ENCODE measurements at places on chromosomes 16 and 17.
A peak's percentile ranks its signal among the peaks of the same experiment; 100 is the strongest.

DNA sequence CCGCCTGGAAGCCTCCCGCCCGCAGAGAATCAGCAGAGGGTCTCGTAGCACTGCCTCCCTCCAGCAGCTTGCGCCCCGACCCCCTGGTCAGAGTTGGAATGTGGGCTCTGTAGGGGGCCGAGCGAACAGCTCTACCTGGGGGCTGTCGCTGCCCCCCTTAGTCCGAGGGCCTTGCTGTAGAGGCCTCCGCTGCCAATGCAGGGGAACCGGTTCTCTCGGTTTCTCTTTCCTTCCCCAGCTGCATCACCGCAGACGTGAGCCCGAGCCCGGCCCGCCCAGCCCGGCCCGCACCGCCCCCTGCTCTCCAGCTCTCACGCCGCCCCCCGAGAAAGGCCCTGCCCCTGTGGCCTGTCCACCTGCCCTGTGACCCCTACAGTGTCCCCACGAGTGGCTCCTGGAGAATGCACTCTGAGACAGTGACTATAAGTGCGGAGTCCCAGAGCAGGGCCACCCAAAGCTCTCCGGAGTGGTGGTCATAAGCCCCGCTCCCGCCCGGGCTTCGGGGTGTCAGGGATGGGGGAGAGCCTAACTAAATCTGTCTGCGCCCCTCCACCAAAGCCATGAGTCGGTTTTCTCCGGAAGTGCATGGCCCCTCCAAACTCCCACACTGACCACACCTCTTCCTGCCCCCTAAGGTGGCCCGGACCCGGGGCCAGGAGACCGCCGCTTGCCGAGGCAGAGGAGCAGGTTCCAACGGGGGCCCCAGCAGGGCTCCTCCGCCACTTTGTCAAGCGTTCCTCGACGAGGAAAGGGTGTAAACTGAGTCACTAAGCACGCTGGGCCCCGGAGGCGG is 1.7 kb downstream of the ARHGAP27 start:
- no peak for DNase-seq

DNA sequence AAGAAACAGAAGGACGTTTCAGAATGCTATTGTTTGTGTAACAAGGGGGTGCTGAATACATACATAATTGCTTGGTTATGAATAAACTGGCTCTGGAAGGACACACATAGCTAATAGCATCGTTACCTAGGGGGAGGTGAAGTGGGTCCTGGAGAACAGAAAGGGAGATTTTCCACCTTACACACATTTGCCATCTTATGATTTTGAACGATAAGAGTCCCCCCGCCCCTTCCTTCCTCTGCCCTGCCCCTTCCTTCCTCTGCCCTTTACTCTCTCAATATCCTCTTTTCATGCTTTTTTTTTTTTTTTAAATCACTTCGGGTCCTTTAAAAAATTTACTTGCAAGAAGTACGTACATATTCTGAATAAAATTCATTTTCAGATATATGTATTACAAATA is 902 bp upstream of the DHRS7B start:
- DNase-seq: no peak

DNA sequence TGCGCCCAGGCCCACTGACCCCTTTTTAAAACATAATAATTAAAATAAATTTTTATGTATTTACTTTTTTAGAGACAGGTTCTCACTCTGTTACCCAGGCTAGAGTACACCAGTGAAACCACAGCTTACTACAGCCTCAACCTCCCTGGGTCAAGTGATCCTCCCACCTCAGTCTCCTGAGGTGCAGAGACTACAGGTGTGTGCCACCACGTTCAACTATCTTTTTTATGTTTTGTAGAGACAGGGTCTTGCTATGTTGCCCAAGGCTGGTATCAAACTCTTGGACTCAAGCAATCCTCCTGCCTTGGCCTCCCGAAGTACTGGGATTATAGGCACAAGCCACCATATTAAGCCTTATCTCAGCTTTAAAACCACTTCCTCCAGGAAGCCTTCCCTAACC is 56.1 kb upstream of the BCAR1 start:
- no peak for DNase-seq

- DNase-seq: no peak
Observed at GRCh38 chr17:48639982-48640857, 14.1 kb upstream of the HOXB9 start.

GRCh38 chr17:49926886-49927285 is 42.1 kb upstream of the DLX4 start:
- no peak for DNase-seq

DNA sequence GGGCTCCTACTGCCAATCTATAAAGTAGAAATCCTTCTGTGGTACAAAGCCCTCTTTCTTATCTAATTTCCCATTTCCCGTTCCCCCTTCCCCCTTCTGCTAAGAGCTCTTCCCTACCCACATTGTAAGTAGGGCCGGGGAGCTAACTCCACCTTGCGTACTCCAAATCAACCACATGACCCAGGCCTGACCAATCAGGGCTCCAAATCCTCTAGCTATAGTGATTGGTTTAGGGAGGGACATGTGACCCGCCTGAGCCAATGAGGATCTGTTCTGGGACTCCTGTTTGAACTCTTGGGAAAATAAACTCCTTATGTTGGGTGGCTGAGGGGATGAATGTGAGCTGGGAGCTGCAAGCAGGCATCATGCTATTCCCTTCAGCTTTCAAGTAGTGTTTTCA is 40.9 kb upstream of the MEOX1 start:
- DNase-seq: peak; percentile 17

- DNase-seq: no peak
Observed at GRCh38 chr17:44751806-44752205, 7.0 kb upstream of the ADAM11 start.

DNA sequence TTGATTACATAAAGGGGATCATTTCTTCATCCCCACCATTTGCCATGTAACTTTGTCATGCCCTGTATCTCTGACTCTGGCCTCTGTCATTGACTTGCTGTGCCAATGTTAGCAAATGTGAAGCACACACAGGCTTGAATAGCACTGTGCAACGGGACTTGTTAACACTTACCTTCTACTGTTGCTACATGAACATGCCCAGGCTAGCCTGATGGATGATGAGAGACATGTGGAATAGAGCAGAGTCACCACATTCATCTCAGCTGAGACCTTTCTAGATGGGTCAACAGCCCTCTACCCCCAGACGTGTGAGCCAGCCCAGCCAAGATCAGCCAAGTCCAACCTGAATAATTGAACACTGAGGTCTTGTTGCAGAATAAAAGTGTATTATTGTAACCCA is 162.1 kb upstream of the SALL1 start:
- DNase-seq: no peak

DNA sequence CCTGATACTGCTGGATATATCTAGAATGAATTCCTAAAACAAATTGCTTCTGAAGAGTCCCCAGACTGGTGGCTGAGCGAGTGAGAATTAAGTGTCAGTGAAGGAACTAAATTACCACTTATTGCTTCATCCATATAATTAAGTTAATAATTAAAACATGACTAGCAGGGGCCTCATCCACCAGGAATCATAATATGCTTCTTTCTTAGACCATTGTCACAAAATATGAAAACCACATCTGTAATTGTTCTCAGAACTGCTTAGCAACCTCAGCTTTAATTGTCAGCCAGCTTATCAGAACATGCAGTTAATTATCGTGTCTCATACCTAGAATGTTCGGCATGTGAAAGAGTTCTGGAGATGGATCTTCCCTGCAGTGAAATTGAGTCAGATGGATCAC is 21.2 kb upstream of the PIRT start:
- DNase-seq: no peak

Data from NCI-H524 treated with DMSO at 0.1 percent for 48 hours (cell line).